ENCODE measurements at places on chromosomes 16 and 17. TPM values are rescaled to one million over a fixed set of nuclear protein-coding genes. Genes with fewer than 3 reads are reported as not detected.

The MT1G gene
- not detected for total RNA-seq

The HOXB8 gene
- total RNA-seq = not detected

The COL1A1 gene
- total RNA-seq = 957 TPM

The DNAI2 gene
- not detected for total RNA-seq

The RHBDF1 gene
- 23.4 TPM for total RNA-seq

The CLEC18A gene
- not detected for total RNA-seq

The ABCC6 gene
- total RNA-seq = not detected
